Esophagus squamous epithelium (tissue), 5 donors: ENCODE measurements at places on chromosomes 5 and 9. TPM values are rescaled to one million over a fixed set of nuclear protein-coding genes. Genes with fewer than 3 reads are reported as not detected.

Gene KIF4B
- total RNA-seq: not detected

Gene TNFSF15
- 1.5 TPM for total RNA-seq

Gene NDFIP1
- 39.2 TPM for total RNA-seq

Gene GDF9
- total RNA-seq: 0.40 TPM

Gene HRH2
- total RNA-seq: 1.9 TPM

DNA sequence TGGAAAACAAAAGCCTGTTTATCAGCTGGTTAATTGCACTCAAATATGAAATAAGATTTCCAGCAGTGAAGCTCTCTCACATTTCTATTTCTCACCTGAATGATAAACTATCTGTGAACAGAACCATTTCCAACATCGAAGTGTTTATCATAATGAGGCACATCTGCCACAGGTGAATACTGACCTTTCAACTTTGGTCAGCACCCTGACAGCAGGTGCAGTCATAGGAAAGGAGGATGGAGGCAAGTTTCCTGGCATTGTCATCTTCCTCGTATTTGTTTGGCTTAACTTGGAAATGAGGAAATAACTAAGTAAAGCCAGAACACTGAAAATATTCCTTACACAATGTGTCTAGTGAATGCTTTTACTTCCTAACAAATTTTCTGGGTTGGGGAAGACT lies 716.4 kb downstream of the NR2F1-AS1 start:
- H3K4me3 ChIP-seq: no peak overlapping the region
- no peaks in the 10 kb centered on the region for H3K27me3 ChIP-seq
- H3K4me1 ChIP-seq: no peaks in the 10 kb centered on the region
- no peaks in the 10 kb centered on the region for H3K36me3 ChIP-seq
- no peak for DNase-seq
- H3K27ac ChIP-seq: no peak overlapping the region

DNA sequence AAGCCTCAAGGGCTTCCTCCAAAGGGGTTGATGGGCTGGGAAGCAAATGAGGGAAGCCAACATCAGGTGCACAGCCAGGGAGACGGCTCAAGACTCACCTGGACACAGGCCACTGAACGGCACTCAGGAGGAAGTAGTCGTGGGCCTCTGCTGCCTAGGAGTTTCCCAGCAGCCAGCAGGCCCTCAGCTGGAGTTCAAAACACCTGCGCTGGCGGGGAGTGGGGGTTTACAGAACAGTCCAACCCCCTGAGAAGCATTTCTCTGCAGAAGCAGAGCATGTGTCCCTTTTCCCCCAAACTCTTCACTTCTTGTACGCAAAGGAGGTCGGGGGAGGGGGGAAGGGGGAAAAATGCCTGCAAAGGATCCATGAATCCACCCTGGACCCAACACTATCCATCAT lies 2.3 kb downstream of the WHRN start:
- no peak overlapping the region for H3K4me3 ChIP-seq
- DNase-seq: no peak
- peaks cover 15% of the 10 kb centered on the region for H3K4me1 ChIP-seq
- H3K36me3 ChIP-seq: no peaks in the 10 kb centered on the region

- H3K4me1 ChIP-seq: peaks cover 56% of the 10 kb centered on the region
- H3K36me3 ChIP-seq: no peaks in the 10 kb centered on the region
- peak overlapping the region; percentile 91 for H3K4me3 ChIP-seq
Measured at GRCh38 chr9:99825172-99826046, 3.7 kb downstream of the NR4A3 start.

- no peaks in the 10 kb centered on the region for H3K27me3 ChIP-seq
- H3K36me3 ChIP-seq: peaks cover 14% of the 10 kb centered on the region
- no peaks in the 10 kb centered on the region for H3K4me1 ChIP-seq
- no peak overlapping the region for H3K27ac ChIP-seq
Measured at GRCh38 chr9:93677048-93677571, 100.7 kb downstream of the PHF2 start.

- no peaks in the 10 kb centered on the region for H3K27me3 ChIP-seq
- no peak for DNase-seq
- no peaks in the 10 kb centered on the region for H3K4me1 ChIP-seq
- no peak overlapping the region for H3K4me3 ChIP-seq
Measured at GRCh38 chr9:132207215-132207614, 45.4 kb downstream of the NTNG2 start.

DNA sequence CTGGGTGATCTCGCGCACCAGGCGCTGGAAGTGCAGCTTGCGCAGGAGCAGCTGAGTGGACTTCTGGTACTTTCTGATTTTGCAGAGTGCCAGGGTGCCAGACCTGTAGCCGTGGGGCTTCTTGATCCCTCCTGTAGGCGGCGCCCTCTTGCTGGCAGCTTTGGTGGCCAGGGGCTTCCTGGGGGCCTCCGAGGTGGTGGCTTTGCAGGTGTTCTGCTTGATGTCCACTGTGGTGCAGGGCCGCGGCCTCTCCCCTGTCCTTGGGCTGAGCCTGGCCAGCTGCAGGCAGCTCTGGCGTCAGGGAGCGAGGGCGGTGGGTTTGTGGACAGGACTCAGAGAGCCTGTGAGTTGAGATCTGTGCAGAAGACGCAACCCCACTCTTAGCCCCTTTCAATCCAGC lies 36.1 kb downstream of the TAF11L14 start:
- no peak overlapping the region for H3K27ac ChIP-seq
- H3K27me3 ChIP-seq: no peaks in the 10 kb centered on the region
- H3K4me1 ChIP-seq: no peaks in the 10 kb centered on the region
- no peak for DNase-seq
- no peaks in the 10 kb centered on the region for H3K36me3 ChIP-seq
- no peak overlapping the region for H3K4me3 ChIP-seq

GRCh38 chr9:113564498-113565237 lies 101.1 kb downstream of the RGS3 start:
- peak overlapping the region; percentile 48 for H3K4me3 ChIP-seq
- no peak for DNase-seq
- peak overlapping the region; percentile 85 for H3K27ac ChIP-seq
- H3K4me1 ChIP-seq: peaks cover 28% of the 10 kb centered on the region

DNA sequence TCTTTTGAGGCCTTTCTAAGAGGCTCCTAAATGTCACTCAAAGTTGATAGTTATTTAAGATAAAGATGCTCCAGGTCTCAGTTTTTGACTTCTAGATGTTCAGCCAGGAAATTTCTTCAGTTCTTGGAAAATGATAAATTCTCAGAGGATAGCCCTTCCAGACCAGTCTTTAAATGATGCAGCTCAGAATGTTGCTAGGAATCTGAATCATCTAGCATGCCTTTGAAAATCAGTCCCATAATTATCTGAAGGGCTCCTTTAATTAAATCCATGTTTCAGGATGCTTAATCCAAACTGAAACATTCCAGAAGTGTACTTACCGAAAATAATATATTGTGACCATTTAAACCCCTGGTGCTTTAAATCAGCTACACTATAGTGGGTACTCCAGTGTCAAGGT lies 107.5 kb upstream of the FBN2 start:
- H3K4me1 ChIP-seq: no peaks in the 10 kb centered on the region
- no peak overlapping the region for H3K27ac ChIP-seq
- H3K27me3 ChIP-seq: no peaks in the 10 kb centered on the region
- H3K36me3 ChIP-seq: no peaks in the 10 kb centered on the region

- no peak for DNase-seq
- no peaks in the 10 kb centered on the region for H3K27me3 ChIP-seq
- H3K4me3 ChIP-seq: no peak overlapping the region
- no peak overlapping the region for H3K27ac ChIP-seq
Measured at GRCh38 chr5:169746147-169746694, 109.1 kb downstream of the DOCK2 start.

DNA sequence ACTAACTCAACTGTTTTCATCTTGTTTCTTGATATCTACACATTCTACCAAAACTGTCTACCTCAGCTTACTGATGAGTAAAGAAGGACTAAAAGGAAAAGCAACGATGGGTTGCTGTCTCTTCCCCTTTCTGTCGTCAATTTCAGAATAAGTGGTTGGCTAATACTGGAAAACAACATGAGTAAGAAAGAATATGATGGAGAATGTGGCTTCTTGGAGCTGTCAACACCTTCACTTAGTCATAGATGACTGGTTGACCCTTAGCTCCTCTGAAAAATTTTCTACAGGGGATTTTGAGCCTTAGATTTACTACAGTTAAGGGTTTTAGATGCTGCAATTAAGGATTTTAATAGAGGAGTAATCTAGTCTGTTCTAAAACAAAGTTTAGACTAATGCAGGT lies 797.9 kb downstream of the TLE4 start:
- no peak overlapping the region for H3K27ac ChIP-seq
- no peak overlapping the region for H3K4me3 ChIP-seq
- H3K4me1 ChIP-seq: no peaks in the 10 kb centered on the region
- no peak for DNase-seq
- no peaks in the 10 kb centered on the region for H3K36me3 ChIP-seq

DNA sequence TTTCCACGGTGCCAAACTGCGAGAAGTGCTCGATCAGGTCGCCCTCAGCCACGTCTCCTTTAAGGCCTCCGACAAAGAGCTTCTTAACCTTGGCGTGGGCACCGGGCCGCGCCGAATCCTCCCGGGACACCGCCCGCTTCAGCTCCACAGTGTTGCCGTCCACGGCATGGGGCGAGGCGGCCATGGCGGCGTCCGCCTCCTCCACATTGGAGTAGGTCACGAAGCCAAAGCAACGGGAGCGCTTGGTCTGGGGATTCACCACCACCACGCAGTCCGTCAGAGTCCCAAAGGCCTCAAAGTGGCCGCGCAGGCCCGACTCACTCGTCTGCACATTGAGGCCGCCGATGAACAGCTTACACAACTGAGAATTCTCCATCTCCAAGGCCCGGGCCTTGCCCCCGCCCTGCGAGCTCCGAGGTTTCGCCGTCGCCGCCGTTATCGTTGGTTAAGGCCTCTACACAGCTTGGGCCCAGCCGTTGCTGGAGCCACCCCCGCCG lies 424 bp downstream of the HNRNPA0 start:
- peaks cover 14% of the 10 kb centered on the region for H3K4me1 ChIP-seq
- peak overlapping the region; percentile 81 for H3K4me3 ChIP-seq
- DNase-seq: no peak
- peak overlapping the region; percentile 97 for H3K27ac ChIP-seq
- no peaks in the 10 kb centered on the region for H3K36me3 ChIP-seq

DNA sequence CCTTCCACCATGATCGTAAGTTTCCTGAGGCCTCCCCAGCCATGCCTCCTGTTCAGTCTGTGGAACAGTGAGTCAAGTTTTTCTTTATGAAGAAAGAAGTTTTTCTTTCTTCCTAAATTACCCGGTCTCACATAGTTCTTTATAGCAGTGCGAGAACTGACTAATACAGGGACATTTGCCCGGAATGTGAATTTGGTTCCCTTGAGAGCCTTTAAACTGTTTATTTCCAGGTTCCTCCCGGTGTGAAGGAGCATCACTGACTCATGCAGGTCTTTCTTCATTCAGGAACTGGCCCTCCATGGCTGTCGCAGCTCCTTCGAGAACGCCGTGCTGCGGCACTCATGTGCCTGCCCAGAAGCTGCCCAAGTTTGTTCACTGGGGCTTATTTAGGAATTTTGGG lies 87.7 kb downstream of the PTCH1 start:
- H3K4me3 ChIP-seq: no peak overlapping the region
- H3K4me1 ChIP-seq: peaks cover 5% of the 10 kb centered on the region
- H3K36me3 ChIP-seq: no peaks in the 10 kb centered on the region
- no peak for DNase-seq
- no peak overlapping the region for H3K27ac ChIP-seq

- peaks cover 19% of the 10 kb centered on the region for H3K4me1 ChIP-seq
Measured at GRCh38 chr9:649128-650074, 192.1 kb upstream of the DMRT1 start.

- no peaks in the 10 kb centered on the region for H3K36me3 ChIP-seq
- no peak for DNase-seq
- H3K27me3 ChIP-seq: no peaks in the 10 kb centered on the region
- no peak overlapping the region for H3K4me3 ChIP-seq
- no peak overlapping the region for H3K27ac ChIP-seq
Measured at GRCh38 chr5:113221294-113222176, 213.3 kb downstream of the TSSK1B start.

DNA sequence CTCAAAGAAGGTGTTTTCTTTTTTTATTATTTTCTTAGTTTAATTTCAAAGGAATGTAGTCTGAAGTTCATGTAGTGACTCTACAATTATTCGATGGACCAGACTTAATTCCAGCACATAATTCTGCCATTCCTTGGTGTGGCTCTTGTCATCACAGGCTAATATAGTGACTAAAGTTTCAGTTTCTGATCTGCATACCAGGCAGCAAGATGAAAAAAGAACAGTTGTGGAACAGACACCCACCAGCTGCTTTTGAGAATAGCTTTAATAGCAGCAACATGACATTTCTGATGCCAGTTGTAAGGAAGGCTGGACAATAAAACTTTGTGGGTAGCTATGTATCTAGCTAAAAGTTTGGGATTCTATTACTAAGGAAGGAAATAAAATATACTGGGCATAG lies 676.3 kb upstream of the GRAMD2B start:
- no peak overlapping the region for H3K4me3 ChIP-seq
- no peaks in the 10 kb centered on the region for H3K4me1 ChIP-seq
- no peak for DNase-seq
- no peaks in the 10 kb centered on the region for H3K36me3 ChIP-seq
- no peak overlapping the region for H3K27ac ChIP-seq

GRCh38 chr5:113256671-113257452 lies 177.9 kb downstream of the TSSK1B start:
- no peak overlapping the region for H3K4me3 ChIP-seq
- no peaks in the 10 kb centered on the region for H3K27me3 ChIP-seq
- no peak overlapping the region for H3K27ac ChIP-seq
- H3K4me1 ChIP-seq: peaks cover 29% of the 10 kb centered on the region
- H3K36me3 ChIP-seq: no peaks in the 10 kb centered on the region

- H3K4me1 ChIP-seq: peaks cover 73% of the 10 kb centered on the region
- no peaks in the 10 kb centered on the region for H3K27me3 ChIP-seq
- H3K36me3 ChIP-seq: no peaks in the 10 kb centered on the region
- no peak for DNase-seq
- peak overlapping the region; percentile 76 for H3K27ac ChIP-seq
Measured at GRCh38 chr9:88998911-88999310, 7.6 kb downstream of the S1PR3 start.

DNA sequence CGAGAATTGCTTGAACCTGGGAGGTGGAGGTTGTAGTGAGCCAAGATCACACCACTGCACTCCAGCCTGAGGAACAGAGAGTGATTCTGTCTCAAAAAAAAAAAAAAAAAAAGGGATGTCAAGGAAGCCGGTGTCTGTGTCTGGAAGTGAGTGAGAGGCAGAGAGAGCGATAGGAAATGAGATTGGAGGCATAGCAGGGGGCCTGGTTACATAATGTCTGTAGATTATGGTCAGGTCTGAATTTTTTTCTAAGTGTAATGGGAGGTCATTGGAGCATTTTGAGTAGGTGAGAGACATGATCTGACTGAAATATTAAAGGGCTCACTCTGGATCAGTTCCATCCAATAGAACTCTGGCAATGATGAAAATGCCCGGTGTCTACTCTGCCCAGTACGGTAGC lies 40.4 kb upstream of the CTNNA1 start:
- no peak for DNase-seq
- no peaks in the 10 kb centered on the region for H3K4me1 ChIP-seq
- H3K36me3 ChIP-seq: no peaks in the 10 kb centered on the region

DNA sequence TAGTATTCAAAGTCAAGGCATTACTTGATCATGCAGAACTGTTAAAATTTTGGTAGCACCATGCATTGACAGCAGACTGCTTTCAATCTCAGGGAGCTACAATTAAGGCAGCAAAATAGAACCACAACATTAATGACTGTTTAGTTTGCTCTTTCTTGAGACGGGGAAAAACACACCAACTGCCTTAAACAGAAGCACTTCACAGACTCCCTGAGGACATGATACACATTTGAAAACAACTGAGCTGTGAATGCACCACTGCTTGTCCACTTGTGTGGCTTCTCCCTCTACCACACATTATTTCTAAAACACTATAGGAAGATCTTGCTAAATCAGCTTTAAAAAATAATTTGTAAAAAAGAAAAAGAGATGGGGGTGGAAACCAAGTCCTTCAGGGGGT lies 79.6 kb upstream of the MAST4 start:
- H3K27me3 ChIP-seq: no peaks in the 10 kb centered on the region
- no peak overlapping the region for H3K27ac ChIP-seq
- H3K4me3 ChIP-seq: no peak overlapping the region
- DNase-seq: no peak
- no peaks in the 10 kb centered on the region for H3K36me3 ChIP-seq
- H3K4me1 ChIP-seq: no peaks in the 10 kb centered on the region
